ENCODE measurements at places on chromosomes 11 and 22.

DNA sequence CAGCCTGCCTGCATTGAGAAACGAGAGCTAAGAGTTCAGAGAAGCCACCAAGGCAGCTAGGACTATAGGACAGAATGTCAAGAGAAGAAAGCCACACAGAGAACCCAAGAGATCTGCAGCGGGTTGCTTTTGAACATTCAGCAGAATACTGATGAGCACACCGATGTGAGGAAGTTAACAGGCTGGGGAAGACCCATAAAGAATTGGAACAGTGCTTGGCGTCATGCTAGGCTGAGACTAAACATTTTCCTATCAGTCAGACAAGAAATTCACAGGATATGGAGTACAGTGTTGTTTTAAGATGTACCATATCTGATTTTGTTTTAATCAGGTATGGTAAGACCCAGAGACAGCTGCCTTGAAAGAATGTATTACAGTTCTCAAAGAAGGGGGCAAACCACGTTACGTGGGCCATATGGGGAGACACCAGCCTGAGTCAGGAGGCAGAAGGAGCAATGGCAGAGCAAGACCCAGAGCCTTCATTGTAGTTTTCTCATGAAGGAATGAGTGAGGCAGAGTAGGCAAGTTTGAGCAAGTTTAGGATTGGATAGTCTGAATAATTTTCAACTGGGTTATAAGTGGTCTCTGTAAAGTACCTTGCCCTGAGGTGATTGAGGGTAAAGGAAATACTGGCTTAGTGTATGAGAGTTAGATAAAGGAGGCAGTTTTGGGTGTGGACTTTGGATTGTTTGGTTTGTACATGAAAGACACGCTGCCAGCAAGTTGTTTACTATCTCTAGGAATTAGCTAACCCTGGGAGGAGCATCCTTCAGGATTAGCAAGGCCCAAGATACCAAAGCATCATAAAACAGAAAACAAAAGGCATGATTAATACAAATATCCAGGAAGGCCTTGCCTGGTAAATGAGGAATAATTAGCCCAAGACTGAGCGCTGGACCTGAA lies 14.3 kb downstream of the LRRC75B start:
- no peak for DNase-seq

GRCh38 chr11:77418155-77418970 lies 55.5 kb downstream of the PAK1 start:
- DNase-seq: no peak

DNA sequence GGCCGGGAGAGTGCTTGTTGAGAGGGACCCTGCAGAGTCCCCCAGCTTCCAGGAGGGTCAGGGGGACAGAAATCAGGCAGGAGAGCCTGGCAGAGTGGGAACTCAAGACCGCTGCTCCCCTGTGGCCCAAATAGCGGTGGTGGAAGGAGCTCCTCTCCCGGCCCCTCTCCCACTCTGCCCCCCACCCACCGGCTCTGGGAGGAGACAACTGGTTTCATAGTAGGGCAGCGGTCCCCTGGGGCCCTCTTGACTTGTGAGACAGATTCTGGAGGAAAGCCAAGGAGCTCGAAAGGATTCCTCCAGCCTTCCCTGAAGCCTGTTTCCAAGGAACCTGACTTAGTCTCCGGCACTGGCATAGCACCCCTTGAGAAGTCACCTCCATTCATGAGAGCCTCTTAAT lies 10.1 kb downstream of the PKNOX2 start:
- DNase-seq: no peak

- DNase-seq: peak; percentile 13
Measured at GRCh38 chr22:19762568-19763457, 2.2 kb downstream of the TBX1 start.

- no peak for DNase-seq
Measured at GRCh38 chr11:6402061-6402470, 11.8 kb downstream of the SMPD1 start.

- no peak for DNase-seq
Measured at GRCh38 chr11:123544631-123545375, 109.6 kb downstream of the SCN3B start.

- no peak for DNase-seq
Measured at GRCh38 chr11:68928136-68928880, 24.6 kb downstream of the IGHMBP2 start.

All from CD8-positive, alpha-beta T cell (primary cell).